NCI-H1930 (cell line): ENCODE measurements at places on chromosomes 5 and 9.

- no peak for DNase-seq
These were observed 72.5 kb downstream of the EPB41L4A start for GRCh38 chr5:112346411-112347044.

- no peak for DNase-seq
These were observed 63.9 kb downstream of the FAM114A2 start for GRCh38 chr5:153974813-153975163.

- DNase-seq = no peak
These were observed 55.7 kb downstream of the SUSD1 start for GRCh38 chr9:112119225-112120029.

DNA sequence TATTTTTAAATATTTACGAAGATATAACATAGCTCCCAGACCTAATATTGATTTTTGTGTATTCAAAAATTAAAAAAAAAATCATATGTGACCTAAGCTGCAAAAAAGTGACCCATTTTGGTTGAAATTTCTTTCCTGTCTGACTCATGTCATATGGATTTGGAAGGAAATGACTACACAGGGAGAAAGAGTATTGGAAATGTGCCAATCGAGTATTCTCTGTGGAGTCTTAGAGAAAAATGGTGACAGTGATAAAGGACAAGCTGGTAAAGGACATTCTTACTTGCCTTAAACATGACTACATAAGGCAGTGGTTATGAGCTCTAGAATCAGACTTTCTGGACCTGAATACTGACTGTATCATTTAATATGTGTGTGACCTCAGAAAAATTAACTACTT lies 262.9 kb upstream of the PTPRD start:
- no peak for DNase-seq

- no peak for DNase-seq
These were observed 55.0 kb downstream of the PJA2 start for GRCh38 chr5:109354761-109355160.

DNA sequence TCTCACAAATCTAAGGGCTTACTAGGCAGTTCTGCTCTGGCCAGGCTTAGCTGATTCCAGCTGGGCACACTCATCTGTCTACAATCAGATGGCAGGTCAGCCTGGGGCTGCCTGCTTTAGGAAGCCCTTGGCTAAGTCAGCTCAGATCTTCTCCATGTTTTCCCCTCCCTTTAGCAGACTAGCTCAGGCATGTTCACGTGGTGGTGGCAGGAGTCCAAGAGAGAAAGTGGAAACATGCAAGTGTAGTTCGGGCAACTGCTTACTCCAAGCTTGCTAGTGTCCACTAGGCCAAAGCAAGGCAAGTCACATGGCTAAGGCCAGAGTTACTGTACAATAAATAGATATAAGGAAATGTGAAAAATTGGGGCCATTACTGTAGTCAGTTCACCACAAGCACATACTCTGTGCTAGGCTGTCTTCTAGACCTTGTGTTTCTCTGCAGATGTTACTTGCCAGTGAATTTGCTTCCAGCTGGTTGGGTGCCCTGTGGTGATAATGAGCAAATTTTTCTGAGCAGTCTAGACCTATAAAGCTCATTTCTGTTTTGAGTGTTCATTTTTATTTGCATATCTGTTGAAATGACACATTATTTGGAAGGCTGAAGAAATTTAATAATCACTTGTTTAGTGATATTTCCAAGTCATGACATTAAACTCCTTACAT lies 38.3 kb downstream of the RECK start:
- no peak for DNase-seq

DNA sequence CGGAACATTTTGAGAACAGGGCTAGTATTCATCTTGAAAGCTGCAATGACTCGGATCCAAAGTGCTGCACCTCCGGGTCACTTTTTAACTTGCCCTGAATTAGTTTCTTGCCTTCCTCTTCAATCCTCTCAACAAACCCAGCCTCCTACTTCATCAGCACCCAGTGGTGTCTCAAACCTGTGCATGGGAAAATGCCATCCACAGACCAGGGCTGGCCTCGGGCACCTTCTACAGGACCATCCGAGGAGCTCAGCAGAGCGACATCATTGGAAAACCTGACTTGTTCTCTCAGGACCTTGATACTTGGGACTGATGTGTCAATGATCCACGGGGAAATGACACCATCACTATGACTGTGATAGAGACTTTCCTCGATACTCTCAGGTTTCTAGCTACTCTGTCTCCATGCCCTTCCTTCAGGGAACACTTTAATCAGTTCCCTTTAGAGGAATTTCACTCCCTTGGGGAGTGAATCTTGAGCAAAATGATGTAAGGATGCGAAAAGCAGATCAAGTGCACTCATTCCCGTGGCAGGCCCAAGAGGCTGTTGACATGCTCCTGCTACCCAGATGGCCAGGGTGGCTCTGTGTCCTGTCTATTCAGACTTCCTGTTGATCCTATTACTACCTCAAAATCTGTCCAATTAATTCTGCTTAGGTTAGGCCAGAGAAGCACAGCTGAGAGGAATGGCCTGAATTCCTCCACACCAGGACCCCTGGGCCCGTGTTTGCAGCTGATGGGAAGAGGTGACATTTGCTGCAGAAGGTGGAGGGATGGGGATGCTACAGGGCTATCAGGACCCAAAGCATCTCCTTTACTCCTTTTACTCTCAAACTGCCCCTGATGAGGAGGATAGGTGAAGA lies 96.5 kb upstream of the SLC25A48 start:
- DNase-seq = no peak

GRCh38 chr9:129036923-129037766 lies 719 bp downstream of the MIGA2 start:
- DNase-seq = no peak

DNA sequence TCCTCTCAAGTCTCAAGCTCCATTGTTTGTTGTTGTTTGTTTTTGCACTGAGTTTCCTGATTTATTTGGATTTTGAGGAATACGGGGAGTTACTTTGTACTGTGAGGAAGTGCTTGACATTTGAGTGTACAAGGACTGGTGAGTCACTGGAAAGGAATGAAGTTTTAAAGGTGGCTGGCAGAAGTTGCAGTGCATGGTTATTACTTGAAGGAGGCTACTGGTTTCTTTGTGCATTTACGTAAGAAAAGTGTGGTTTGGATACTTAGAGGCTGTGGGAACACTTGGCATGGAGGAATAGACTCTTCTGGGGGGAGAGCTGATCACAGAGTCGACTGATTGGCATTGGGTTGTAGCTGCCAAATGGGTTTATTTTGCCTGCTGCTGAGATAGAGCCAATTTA lies 919.0 kb downstream of the TAF11L14 start:
- DNase-seq = no peak

GRCh38 chr5:140372971-140373487 lies 13.0 kb downstream of the SLC4A9 start:
- peak; percentile 18 for DNase-seq

DNA sequence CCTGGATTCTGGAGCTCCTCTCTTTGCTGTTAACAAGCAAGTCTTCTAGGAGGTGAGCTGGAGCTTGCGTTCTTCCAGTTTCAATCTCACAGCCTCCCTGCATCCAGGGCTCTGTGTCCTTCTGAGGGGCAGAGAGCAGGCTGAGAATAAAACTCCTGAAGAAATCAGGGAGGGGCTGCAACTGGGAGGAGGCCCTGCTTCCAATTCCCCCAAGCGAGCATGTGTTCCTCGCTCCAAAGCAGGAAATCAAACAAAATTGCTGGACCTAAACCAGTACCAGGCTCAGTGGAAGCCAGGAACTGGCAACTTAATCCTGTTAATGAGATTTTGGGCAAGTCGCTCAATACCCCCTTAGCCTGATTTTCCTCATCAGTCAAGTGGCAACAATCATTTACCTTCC lies 181.8 kb downstream of the ASTN2 start:
- no peak for DNase-seq

GRCh38 chr9:87088192-87088591 lies 140.9 kb upstream of the GAS1 start:
- no peak for DNase-seq

GRCh38 chr9:76591256-76591950 lies 132.4 kb downstream of the GCNT1 start:
- DNase-seq = no peak

- no peak for DNase-seq
These were observed 244.0 kb downstream of the EPB41L4A start for GRCh38 chr5:112174959-112175594.

DNA sequence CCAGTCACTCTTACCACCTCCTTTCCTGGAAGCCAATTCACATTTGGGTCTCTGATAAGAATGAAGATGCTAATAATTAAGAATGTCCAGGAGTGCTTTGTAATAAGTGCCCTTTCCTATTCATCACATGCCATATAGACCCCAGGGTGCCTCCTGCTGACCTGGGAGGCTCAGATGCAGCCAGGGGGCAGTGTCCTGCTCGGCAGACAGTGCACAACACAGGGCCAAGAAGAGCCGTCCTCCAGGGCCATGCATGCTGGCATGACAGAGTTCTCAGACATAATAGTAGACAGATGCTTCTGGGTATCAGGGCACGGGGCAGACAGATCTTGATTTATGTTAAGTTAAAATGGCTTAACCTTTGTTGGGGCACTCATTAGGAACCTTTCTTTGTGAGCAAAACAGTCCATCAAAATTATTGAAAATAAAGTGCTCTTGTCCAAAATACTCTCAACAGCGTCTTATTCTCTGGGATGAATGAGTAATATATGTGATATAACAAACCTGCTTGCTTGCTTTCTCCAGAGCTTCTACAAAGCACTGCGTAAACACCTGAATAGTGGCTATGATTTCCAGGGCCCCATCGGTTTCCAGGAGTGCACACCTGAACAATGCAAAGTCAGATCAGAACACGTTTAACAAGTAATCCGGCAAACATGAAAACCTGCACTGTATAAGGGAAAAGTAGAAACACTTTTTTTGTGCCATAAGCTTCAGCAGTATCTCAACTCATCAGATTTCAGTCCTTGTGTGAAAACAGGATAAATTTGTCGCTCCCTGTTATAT lies 192.7 kb downstream of the FANCC start:
- DNase-seq = no peak

GRCh38 chr9:136292026-136292538 lies 11.8 kb downstream of the CCDC187 start:
- no peak for DNase-seq

GRCh38 chr5:62197697-62198096 lies 108.3 kb upstream of the KIF2A start:
- no peak for DNase-seq
